ENCODE measurements at places on chromosomes 3 and 15.

GRCh38 chr3:126682009-126682408 is 22.0 kb upstream of the CHCHD6 start:
- no peak for DNase-seq

DNA sequence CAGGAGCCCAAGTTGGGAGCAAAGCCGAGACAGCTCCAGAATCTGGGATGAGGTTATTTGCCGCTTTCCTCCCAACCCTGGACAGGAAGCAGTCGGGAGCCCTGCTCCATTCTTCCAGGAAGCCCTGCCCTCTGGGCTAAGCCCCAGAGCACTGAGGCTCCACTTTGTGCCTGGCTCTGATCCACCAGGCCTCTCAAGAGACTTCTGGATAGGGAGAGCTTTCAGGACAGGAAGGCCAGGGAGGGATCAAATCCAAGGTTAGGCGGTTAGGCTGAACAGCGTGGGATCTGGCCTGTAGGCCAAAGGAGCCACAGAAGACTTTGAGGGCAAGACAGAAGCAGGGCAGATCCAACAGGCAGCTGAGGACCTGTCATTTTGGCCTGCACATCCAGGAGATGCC is 835 bp downstream of the STOML1 start:
- DNase-seq, result no peak

DNA sequence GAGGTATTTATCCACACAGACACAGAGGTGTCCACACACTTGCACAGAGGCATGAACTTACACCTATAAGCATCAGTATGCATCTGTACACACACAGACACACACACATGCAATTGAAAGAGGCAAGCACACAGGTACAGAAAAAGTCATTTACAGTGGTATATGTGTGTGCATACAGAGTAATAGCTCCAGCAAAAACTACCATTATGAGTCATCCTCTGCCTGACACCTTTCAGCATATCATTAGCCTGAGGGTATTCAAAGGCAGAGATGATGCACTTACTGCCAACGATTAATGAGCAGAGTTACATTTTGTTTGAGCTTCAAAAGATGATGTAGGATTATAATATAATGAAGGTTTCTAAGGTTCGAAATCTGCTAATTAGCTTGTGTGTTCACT is 100.3 kb upstream of the TPRG1 start:
- no peak for DNase-seq

DNA sequence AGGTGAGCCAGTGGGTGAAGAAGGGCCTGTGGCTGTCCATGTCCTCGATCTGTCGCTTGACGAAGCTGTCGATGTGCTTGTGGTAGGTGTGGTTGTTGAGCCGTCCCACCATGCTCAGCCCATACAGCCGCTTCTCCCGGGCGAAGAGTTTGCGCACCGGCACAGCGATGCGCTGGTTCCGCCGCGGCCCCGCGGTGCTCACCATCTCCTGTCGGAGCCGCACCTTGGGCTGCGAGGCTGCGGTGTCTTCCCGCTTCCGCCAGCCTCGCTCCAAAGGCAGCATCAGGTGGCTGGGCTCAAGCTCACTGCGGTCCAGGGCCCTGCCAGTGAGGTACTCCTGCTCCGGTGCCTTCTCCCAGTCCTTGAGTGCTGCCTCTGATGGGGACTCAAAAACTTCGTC is 34.0 kb upstream of the GRIP2 start:
- no peak for DNase-seq

- no peak for DNase-seq
Measured at GRCh38 chr3:195226900-195227447, 44.0 kb downstream of the XXYLT1 start.

DNA sequence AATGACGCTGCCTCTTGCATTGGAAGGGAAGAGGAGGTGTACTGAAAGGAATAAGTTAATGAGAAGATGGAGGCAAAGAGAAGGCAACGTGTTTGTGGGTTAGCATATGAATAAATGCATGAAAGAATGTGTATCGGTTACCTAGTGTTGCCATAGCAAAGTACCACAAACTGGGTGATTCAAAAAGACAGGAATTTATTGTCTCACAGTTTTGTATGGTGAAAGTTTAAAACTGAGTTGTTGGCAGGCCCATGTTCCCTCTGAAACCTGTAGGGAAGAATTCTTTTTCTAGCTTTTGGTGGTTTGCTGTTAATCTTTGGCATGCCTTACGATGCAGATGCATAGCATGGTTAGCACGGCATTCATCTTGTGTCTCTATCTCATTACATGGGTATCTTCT is 729.9 kb downstream of the MECOM start:
- no peak for DNase-seq

GRCh38 chr3:193674714-193675113 is 81.7 kb downstream of the OPA1 start:
- no peak for DNase-seq

DNA sequence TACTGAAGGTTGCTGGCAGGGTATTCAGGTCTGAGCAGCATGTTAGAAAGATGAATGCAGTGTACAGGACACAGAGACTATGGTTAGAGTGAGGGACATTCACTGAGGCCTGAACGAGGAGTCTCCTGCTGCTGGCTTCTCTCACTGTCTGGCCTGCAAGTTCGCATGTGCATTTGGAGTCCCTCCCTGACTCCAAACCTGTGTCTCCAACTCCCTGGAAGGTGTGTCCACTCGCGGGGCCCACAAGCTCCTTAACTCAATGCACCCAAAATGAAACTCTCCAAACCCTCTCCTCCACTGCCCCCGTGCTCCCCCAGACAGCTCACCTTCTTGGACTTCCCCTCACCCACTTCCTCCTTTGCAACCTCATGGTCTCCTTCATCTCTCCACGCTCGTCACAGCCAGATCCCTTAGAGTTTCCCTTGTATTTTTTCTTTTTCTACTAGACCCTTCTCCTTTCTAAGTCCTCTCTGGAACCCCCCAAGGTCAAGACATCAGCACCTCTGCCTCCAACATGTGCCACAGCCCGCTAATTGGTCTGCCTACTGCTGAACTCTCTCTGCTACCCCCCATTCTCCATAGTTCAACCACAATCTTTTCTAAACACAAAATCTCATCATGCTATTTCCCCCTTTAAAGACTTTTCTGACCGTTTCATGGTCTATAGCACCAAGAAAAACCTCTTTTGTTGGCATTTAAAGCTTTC is 58.3 kb downstream of the HES1 start:
- no peak for DNase-seq

All from endothelial cell (in vitro differentiated cells).